NCI-H2029 (cell line): ENCODE measurements at places on chromosomes 4 and X.

- peak; percentile 83 for DNase-seq
Measured at GRCh38 chrX:39953879-39954278, 143.9 kb downstream of the BCOR start.

GRCh38 chr4:17665346-17665745, 50.9 kb downstream of the MED28 start:
- no peak for DNase-seq

- DNase-seq, result no peak
Measured at GRCh38 chr4:106677213-106677612, 308.6 kb upstream of the GIMD1 start.

- no peak for DNase-seq
Measured at GRCh38 chr4:110636171-110636679, 13.3 kb upstream of the PITX2 start.

GRCh38 chrX:97400492-97400891, 516.8 kb downstream of the RPA4 start:
- no peak for DNase-seq

- no peak for DNase-seq
Measured at GRCh38 chr4:19135895-19136633, 1114.5 kb upstream of the LCORL start.

GRCh38 chr4:15240764-15241163, 187.1 kb upstream of the C1QTNF7 start:
- no peak for DNase-seq

DNA sequence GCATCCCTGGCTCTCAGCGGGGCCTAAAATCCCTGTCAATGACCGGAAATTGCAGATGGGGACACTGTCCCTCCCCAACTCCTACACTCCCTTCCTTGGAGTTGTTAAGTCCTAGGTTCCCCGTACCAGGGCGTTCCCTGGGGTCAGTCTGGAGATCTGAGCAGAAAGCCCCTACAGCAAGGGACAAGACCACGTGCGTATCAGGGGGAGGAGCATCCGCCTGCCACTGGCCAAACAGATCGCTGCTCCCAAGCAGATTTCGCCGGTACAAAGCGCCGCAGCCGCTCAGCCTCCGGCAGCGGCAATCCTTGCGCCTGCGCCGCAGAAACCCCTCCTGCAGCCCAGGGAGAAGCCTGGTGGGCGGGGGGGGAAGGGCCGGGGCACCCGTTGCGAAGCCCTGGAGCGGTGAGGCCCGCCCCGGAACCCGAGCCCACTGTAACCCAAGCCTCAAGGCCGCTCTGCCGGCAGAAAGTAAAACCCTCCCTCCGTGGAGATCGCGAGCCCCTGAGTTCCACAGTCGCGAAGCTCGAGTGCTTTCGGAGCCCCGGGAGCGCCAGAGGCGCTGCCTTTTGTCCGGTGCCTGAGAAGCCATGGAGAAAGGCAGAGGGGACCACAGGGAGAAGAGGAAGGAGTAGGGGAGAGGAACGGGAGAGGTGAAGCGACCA, 2.7 kb downstream of the CRMP1 start:
- peak; percentile 90 for DNase-seq

GRCh38 chrX:11401966-11402365, 108.8 kb downstream of the AMELX start:
- DNase-seq, result no peak

DNA sequence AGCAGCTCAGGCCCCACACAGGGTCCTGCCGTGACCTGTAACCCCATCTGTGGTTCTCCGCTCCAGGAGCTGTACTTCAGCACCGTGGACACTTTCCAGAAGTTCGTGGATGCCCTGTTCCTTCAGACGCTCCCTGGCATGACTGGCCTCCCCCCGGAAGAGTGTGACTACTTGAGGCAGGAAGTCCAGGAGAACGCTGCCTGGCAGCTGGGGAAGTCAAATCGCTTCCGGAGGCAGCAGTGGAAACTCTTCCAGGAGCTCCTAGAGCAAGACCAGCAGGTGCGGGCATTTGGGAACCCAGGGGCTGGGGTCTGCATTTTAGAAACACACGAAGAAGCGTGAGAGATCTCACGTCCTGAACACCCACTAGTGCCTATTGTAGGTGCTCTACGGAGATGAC, 72.5 kb downstream of the EVC start:
- DNase-seq, result no peak

- DNase-seq, result no peak
Measured at GRCh38 chr4:41432881-41433280, 105.1 kb upstream of the LIMCH1 start.

DNA sequence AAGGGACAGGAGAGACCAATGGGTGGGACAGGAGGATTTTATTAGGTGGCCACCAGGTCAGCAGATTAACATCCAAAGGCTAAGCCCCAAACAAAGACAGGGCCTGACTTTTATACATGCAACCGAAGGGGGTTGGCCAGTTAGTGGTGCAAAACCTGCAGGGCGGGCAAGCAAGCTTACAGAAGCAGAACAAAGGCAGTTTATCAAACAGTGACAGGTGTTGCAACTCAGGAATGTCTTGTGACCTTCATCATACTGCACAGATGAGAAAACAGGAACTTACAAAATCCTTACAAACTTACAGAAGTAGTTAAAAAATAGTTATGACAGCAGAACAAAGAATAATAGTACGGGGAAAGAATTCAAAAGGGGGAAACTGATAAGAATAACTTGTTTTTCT, 708.1 kb downstream of the GLUD2 start:
- DNase-seq, result no peak

DNA sequence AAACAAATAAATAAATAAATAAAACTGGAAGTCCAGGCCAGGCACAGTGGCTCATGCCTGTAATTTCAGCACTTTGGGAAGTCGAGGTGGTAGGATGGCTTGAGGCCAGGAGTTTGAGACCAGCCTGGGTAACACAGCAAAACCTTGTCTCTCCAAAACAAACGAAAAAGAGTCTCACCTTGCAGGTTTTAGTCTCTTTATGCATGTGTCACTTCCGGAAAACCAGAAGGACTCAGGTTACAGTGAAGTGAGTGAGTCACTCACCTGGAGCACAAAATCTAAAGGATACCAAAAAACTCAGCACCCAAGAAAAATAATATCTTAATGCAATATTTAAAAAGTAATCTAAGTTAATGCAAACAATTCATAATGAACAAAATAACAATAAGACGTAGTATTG, 20.1 kb upstream of the SLC34A2 start:
- peak; percentile 72 for DNase-seq

- DNase-seq, result peak; percentile 48
Measured at GRCh38 chr4:127212701-127213100, 420.1 kb upstream of the INTU start.

- no peak for DNase-seq
Measured at GRCh38 chrX:30864383-30864785, 24.7 kb downstream of the TAB3 start.

GRCh38 chr4:148946271-148946670, 504.1 kb upstream of the NR3C2 start:
- no peak for DNase-seq

DNA sequence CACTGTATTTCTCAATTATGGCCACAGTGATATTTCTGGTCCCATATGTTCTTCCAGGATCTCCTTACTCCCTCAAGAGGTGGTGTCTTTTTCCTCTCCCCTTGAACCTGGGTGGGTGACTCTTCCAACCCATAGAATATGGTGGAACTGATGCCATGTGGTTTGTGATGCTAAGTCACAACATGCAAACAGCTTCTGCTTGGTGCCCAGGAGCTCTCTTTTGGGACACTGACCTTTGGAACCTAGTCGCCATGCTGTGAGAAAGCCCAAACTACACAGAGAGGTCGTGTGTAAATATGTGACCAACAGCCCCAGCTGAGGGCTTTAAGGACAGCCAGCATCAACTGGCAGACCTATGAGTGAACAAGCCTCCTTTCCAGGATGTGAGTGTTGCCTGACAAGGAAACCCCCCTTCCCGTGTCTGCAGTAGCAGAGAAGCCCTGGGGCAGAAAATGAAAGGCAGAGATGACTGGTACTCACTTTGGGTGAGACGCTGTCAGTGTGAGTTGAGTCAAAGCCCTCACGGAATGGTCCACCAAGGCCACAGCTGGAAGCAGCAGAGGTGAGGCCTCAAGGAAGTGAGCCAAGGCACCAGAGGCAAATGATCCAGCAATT, 223.4 kb downstream of the BCOR start:
- DNase-seq, result no peak

DNA sequence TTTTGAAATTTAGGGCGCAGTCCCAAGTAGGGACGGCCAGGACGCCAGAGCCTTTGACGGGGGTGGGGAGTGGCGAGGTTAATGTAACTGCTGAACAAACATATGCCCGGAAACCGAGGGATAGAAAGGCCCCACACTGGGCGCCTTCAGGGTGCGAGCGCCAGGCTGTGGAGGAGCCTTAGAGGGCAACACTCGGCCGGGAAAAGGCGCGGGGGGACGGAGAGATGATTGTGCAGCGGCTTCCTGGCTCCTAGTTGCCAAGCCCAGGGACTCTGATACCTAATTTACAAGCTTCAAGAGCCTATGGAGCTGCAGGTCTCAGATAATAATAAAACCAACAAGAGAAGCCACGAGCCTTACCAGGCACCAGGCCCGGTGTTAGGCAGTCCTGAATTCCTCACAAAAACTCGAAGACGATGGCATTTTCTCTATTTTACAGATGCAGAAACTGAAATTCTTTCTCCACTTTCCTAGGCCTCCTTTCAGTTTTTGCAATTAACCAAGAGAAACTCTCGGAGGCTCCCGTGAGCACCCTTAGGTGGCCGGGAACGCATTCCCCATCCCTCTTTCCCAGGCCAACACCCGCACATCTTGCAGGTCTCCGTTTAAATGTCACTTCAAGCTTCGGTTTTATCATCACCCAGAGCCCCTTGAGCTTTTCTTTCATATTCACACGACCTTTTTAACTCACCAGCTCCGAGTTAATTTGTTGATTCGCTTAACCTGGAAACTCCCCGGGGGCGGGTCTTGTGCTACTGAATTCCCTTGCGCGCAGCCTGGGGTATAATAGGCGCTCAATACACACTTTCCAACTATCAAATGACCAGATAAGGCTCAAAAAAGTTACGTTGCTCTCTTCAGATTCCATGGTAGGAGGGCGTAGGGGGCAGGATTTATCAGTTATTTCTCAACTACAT, 6.4 kb upstream of the GSX2 start:
- no peak for DNase-seq

DNA sequence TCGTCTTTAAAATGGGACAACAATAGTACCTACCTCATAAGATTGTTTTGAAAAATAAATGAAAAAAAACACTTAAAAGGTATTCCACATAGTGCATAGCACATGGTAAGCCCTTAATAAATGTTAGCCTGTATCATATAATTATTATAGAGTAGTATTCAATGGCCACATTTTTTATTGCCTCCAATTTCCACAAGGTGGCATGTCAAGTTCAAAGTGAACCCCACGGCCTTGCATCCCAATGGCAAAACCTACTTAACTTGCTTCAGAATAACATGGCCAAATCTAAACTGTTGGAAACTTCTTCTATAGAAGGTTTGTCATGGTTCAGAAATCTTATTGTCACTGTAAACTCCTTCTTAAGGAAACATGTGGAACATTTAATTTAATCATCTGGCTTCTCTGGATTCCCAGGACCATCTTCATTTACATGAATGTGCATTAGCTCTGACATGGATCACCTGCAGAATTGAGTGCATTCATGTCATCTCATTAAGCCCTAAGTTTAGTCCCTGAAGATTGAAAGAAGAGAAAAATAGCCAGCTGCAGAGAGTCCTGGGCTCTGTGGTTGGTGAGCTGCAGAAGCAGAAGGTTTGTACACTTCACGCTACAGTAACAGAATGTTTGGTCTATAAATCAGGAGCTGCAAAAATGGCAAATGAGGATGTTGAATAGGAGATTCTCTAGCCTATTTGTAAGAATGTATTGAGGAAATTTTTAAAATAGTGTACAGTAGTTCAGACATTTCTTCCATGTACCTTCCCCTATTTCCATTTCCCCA, 61.0 kb downstream of the ANXA3 start:
- no peak for DNase-seq

DNA sequence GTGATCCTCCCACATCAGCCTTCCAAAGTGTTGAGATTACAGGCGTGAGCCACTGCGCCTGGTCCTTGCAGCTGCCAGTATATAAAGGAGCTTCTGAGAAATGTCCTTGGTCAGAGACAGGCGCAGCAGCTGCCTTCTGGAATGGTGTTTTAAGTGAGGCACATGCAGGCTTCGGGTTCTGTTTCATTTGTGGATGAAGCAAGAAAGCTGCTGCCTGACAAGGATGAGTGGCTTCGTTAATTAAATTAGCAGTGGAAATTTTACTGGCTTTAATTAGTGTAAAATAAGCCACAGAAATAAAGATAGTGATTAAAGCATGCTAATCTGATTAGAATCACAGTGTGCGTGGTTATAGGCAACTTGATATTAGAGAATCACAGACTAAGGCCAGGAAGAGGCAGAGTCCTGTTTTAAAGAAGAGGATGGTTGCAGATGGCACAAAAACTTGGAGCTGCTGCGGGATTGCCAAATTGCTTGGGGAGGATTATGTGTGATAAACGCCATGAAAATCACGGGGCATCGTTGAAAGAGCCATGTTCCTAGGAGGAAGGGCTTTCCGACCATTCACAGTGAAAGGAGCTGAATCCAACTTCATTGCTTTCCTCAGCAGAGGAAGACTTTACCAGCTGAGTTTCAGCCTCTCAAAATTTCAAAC, 348.4 kb upstream of the FAT1 start:
- DNase-seq, result no peak

DNA sequence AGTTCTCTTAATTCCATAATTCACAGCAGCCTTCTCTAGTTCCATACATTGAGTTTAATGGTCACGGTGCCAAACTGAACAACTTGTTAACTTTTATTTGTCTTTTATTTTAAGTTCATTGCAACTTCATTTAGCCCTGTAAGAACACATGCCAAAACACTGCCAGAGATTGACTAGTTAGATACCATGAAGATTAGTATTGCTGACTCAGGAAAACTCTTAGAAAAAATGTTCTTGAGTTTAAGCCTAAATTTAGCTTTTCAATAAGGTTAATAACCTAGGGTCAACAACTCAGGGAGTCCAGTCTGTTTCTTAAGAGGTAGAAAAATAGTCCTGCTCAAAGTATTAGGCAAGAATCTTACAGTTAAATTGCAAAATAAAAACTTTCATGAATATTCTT, 25.7 kb downstream of the SPANXN2 start:
- DNase-seq, result no peak

GRCh38 chrX:152412105-152412504, 39.0 kb downstream of the GABRA3 start:
- no peak for DNase-seq

- DNase-seq, result no peak
Measured at GRCh38 chr4:152115794-152116193, 355.0 kb upstream of the GATB start.

- DNase-seq, result no peak
Measured at GRCh38 chr4:103400405-103400804, 202.3 kb upstream of the CENPE start.
